ENCODE measurements at places on chromosomes 3 and 15.

GRCh38 chr3:5784690-5785089, 597.2 kb downstream of the EDEM1 start:
- no peak for DNase-seq

- no peak for DNase-seq
Measured at GRCh38 chr15:86912661-86913060, 833.0 kb downstream of the AGBL1 start.

DNA sequence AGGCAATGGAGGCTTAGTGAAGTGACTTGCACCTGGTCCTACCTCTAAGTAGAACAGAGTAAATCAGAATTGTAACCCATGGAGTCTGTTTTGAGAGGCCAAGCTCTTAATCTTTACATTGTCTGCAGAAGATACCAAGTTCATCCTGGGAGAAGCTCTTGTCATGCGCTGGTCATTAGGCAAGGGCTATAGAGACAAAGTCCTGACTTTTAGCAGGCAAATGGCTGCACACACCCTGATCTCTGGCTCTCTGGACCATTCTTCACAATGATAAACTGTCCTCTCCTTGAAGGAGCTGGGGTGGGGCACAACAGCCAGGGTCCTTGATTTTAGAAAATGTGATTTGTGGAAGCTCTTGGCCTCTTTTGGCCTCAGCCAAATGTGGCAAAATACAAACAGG, 65.4 kb downstream of the MCTP2 start:
- no peak for DNase-seq

- DNase-seq, result no peak
Measured at GRCh38 chr15:41286665-41287333, 45.6 kb downstream of the OIP5 start.

DNA sequence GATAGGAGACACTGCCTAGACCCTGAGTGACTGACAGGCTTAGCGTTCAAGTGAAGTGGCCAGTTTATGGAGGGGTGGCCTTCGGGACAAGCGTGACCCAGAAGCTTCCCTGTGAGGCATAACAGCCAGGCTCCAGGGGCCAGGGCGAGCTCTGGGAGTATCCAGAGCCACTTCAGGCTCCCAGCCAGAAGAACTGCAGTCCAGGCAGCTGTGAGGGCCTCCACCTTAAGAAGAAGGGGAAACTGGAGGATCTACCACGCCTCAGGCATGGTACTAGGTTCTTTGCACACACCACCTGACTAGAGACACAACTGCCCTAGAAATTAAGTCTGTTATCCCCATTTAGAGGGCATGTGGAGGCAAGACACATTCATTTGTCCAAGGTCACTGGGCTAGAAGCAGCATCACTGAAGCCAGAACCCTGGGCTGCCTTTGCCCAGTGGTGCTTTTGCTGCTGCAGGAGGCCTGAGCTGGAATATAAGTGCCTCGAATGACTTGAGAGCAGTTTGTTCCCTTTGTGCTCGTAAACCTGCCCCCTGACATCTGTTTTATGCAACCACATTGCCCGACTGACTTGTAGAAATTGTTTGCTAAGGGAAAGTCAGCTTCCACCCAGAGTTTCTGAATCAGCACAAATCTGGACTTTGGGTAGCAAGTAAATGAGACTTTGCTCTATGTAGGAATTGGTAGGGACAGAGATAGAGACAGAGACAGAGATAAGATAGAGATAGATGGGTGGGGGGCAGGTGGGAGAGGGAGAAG, 23.3 kb downstream of the RASGRF1 start:
- DNase-seq, result no peak

GRCh38 chr3:53329897-53330296, 17.4 kb downstream of the DCP1A start:
- DNase-seq, result no peak

GRCh38 chr15:86121568-86122225, 42.0 kb downstream of the AGBL1 start:
- no peak for DNase-seq

DNA sequence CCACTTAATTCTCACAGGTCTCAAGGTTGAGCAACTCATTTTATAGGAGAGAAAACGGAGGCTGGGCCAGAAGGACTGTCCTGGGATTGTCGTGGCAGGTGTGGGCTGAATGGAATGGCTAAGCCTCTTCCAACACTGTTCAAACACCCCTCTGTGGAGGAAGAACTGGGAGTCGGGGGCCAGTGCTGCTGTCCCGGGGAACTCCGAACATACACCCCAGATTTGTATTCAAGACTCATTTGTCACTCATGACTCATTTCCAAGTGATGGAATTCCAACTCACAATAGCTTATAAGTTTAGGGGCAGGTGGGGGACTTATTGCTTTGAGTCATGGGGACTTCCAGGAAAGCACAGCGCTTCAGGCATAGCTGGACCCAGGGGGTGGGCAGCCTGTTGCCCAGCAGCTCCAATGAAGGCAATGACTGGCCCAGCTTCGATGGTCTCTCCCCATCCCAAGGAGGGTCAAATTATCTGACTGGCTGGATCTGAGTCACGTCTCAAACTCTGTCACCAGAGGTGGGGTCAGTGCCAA, 72.5 kb downstream of the TM2D3 start:
- no peak for DNase-seq

GRCh38 chr3:12556690-12557472, at the start of gene MKRN2:
Gene MKRN2 (plus strand): TSS chr3:12557087. CDS start chr3:12557151, 64 bp downstream.
- peak; percentile 73 for DNase-seq

GRCh38 chr3:123100193-123100776, 33.5 kb downstream of the PDIA5 start:
- no peak for DNase-seq

- no peak for DNase-seq
Measured at GRCh38 chr15:52730173-52730572, 51.0 kb upstream of the ATOSA start.

GRCh38 chr15:86506401-86506800, 426.7 kb downstream of the AGBL1 start:
- no peak for DNase-seq

- DNase-seq, result peak; percentile 39
Measured at GRCh38 chr3:46812237-46812791, 50.9 kb downstream of the MYL3 start.

- DNase-seq, result no peak
Measured at GRCh38 chr3:170523248-170523647, 62.6 kb downstream of the SLC7A14 start.

DNA sequence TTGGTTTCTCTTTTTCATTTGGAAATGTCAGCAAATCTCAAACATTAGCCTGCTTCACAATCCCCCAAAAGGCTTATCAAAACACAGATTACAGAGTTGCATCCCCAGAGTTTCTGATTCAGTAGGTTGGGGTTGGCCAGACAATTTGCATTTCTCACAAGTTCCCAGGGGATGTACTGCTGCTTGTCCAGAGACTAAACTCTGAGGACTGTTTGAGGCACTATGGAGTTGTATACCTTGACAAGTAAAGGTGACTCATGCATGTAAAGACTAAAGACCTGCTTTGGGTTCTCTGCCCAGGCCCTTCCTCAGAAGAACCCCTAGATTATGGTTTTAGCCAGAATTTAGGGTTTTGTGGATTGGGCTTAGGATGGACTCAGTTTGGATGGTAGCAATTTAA, 151.1 kb upstream of the ARHGEF26 start:
- DNase-seq, result no peak

- no peak for DNase-seq
Measured at GRCh38 chr3:165196577-165197480, 645 bp upstream of the SLITRK3 start.

GRCh38 chr3:119211193-119211592, 29.5 kb downstream of the B4GALT4 start:
- no peak for DNase-seq

- DNase-seq, result no peak
Measured at GRCh38 chr3:64048631-64049061, 25.4 kb upstream of the PSMD6 start.

All from stimulated activated CD8-positive, alpha-beta memory T cell treated with anti-CD3 and anti-CD28 coated beads, Interleukin-7, amount 100 ng/mL, for 48 hours (primary cell).